ENCODE measurements at places on chromosomes 5 and 9. TPM values are rescaled to one million over a fixed set of nuclear protein-coding genes. Genes with fewer than 3 reads are reported as not detected.

TAF11L5 gene
- total RNA-seq, result not detected

LRRC70 gene
- 13.4 TPM for total RNA-seq

BTNL8 gene
- 5.8 TPM for total RNA-seq

RGS3 gene
- total RNA-seq, result 29.0 TPM

MLANA gene
- total RNA-seq, result not detected

NUTM2G gene
- not detected for total RNA-seq

TAS2R1 gene
- total RNA-seq, result not detected

FOXI1 gene
- not detected for total RNA-seq

F12 gene
- total RNA-seq, result not detected

RNF183 gene
- total RNA-seq, result not detected

GLRA1 gene
- total RNA-seq, result not detected

AGXT2 gene
- not detected for total RNA-seq

SHOC1 gene
- not detected for total RNA-seq

CD74 gene
- total RNA-seq, result 102 TPM

CXCL14 gene
- 27.9 TPM for total RNA-seq

GRCh38 chr9:36974731-36975130 is 59.3 kb downstream of the PAX5 start:
- DNase-seq, result peak; percentile 24

DNA sequence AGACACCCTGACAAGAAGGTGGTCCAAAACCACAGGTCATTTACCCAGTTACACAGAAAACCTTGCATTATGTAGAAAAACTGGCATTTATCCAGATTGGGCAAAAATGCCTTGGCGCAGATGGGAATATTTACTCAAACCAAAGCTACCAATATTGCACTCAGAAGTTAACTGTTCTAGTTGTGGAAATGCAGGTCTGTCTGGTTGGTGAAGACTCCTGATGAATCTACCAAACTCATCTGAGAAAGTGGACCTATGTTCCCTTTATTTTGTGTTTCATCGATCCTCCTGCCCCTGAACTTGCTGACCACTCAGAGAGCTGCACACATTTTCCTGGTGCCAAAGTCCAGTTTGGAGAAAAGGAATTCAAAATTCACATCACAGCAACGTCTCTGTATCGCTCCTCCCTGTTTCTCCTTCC is 85.2 kb upstream of the ALDH1A1 start:
- DNase-seq, result peak; percentile 8

DNA sequence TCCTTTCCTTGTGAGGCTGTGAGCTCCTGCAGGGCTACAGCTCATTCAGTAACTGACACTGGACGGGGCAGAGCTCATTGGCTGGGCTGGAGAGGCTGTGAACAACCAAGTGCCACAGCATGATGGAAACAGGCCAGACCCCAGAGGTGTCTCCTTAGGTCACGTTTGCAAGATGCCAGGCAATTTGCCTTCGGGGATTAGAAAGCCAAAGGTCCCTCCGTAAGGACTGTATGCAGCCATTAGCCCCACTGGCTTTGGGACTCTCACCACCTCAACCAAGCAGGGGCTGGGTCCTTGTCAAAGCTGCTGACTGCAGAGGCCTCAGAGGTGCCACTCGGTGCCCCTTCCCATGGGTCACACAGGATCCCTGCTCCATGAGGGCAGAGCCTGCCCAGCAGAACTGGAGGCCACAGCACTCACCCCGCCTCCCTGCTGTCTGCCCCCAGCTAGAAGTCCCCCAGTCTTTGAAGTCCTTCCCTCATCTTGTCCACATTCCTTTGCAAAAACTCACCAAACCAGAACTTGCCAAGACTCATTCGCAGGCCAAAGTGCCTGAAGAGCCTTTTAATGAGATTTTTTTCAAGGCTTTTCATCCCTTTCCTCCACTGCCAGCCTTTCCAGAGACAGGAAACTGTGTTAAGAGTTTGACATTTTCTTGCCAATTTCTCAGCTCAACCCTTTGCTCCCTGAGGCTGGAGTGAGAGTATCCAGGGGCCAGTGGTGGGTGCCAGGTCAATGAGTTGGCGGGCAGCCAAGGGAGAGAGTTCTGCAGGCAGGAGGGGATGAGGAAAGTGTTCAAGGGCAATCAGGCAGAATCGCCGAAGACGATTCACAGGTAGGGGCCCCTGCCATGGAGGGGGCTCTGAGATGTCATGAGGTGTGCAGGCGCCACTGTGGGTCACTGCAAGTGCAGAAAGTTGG is 39.7 kb upstream of the SLC25A51 start:
- peak; percentile 74 for DNase-seq

- DNase-seq, result peak; percentile 53
Observed at GRCh38 chr9:130328349-130328801, 62.8 kb downstream of the HMCN2 start.

DNA sequence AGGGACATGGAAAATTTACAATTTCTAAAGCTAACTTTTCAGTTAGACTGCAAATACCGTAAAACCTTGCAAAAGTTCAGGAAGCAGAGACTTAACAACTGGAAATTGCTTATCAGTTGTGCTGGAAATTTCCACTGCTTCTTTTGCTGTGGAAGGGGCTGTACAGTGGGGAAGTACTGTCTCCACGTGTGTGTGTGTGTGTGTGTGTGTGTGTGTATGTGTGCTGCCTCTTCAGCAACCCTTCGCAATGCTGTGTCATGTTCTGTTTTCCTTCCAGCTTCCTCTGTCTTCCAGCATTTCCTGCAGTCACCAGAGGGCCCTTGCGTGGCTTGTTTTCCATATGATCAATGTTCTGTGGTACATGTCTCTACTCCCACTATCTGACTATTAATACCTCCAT is 87.5 kb upstream of the RANBP3L start:
- DNase-seq, result no peak

- DNase-seq, result no peak
Observed at GRCh38 chr9:132312873-132313272, 41.9 kb downstream of the SETX start.

GRCh38 chr9:5749306-5749705 is 83.6 kb downstream of the ERMP1 start:
- no peak for DNase-seq

DNA sequence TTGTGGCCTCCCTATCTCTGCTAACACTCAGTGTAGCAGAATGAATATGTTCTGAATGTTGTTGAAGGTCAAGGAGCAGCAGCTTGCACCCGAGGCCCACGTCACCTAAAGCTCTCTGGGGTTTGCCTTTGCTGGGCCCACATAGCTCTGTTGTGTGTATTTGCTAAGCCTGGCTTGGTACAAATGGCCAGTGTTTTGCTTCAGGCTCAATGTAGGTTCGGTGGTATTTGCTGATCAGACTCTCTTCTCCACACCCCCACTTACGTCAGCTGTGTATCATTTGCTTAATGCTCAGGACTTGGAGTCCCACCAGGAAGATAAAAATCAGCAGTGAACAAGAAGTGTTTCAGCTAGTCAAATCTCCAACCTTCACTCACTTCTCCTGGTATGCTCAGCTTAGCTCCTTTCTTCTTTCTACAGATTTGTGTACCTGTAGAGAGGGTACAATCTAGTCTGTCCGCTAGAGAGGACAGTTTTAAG is 4.8 kb upstream of the RFESD start:
- DNase-seq, result peak; percentile 85

DNA sequence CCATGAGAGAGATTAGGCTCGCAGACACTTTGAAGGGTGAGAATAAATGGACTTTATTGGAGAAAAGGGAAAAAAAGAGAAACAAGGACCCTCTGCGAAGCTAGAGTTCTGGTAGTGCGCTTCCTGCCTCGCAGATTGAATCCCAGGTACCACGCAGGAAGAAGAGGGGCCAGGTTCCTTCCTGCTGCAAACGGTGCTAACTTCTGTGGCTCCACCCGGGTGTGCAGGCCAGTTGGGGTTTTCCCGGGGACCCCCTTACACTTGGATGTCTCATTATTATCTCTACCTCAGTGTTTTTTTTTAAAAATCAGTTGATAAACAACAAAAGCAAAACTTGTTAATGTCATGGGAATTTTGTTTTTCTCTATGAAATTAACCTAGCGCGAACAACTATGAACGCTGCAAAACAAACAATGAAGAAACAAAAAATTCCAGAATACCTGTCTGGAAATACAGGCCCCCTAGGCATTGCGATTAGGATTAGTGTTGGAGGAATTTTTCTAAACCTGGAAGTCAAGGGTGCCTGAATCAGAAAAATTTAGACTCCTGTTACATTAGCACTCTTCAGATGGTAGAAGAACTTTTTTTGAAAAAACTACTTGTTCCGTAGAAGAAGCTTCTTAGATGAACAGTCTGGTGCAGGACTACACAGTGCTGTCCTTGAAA is 414.5 kb downstream of the MAN2A1 start:
- no peak for DNase-seq

GRCh38 chr9:33202552-33203201 is 35.5 kb upstream of the B4GALT1 start:
- peak; percentile 42 for DNase-seq

- no peak for DNase-seq
Observed at GRCh38 chr5:66812291-66812690, 216.1 kb downstream of the MAST4 start.

DNA sequence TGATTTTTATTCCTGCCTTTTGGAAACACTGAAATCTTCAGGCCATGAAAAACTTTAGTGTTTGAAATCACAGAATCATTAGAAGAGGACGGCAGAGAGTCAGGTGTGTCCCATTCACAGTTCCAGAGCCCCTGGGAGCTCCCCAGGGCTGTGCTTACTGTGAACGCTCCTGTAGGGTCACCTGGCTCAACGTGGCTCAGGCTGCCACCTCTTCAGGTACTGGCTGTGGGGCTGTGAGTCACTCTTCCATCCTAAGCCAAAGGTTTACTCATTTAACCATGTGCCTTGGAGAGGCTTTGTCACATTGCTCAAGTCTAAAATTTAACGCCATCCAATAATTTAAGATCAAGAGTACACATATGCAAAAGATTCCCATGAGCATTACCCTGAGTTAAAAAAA is 50.2 kb upstream of the FSTL4 start:
- no peak for DNase-seq

DNA sequence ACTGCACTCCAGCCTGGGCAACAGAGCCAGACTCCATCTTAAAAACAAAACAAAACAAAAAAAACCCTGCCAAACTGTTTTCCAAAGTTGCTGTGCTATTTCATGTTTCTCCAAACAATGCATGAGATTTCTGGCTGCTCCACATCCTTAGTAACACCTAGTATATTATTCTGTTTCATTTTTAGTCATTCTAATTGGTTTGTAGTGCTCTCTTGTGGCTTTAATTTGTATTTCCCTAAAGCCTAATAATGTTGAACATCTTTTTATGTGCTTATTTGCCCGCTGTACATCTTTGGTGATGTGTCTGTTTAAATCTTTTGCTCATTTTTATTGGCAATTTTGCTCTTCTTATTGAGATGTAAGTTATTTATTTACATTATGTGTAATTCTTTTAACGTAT is 18.4 kb upstream of the TTC1 start:
- no peak for DNase-seq

- no peak for DNase-seq
Observed at GRCh38 chr5:55411876-55412275, 104.1 kb downstream of the MTREX start.

- no peak for DNase-seq
Observed at GRCh38 chr9:78552802-78553201, 255.9 kb downstream of the PSAT1 start.

GRCh38 chr9:20557890-20558565 is 64.3 kb downstream of the MLLT3 start:
- no peak for DNase-seq

GRCh38 chr5:137923856-137924255 is 34.6 kb downstream of the PKD2L2 start:
- peak; percentile 12 for DNase-seq

GRCh38 chr5:64181440-64181839 is 15.8 kb downstream of the RNF180 start:
- no peak for DNase-seq

GRCh38 chr5:149268928-149269557 is 2.6 kb upstream of the AFAP1L1 start:
- no peak for DNase-seq

- no peak for DNase-seq
Observed at GRCh38 chr9:107281922-107282667, 984 bp upstream of the RAD23B start.

- no peak for DNase-seq
Observed at GRCh38 chr9:88015606-88016005, 41.3 kb upstream of the CDK20 start.

GRCh38 chr9:26779062-26779461 is 113.5 kb downstream of the CAAP1 start:
- no peak for DNase-seq

DNA sequence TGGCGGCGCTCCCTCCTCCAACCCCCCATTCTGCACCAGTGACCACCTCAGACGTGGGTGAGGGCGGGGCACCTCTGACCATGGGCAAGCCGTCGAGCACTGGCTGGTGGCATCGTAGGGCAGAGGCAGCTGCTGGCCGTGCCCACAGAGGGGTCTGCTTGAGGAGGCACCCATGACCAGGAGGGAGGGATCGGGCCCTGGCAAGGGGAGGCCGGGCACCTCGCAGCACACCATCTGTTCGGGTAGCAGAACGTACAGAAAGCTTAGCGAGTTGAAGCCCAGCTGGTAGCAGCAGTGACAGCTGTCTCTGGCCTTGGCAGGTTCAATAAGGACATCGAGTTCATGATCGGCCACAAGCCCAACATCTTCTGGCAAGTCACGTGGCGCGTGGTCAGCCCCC is 4.3 kb upstream of the SLC6A18 start:
- DNase-seq, result no peak

DNA sequence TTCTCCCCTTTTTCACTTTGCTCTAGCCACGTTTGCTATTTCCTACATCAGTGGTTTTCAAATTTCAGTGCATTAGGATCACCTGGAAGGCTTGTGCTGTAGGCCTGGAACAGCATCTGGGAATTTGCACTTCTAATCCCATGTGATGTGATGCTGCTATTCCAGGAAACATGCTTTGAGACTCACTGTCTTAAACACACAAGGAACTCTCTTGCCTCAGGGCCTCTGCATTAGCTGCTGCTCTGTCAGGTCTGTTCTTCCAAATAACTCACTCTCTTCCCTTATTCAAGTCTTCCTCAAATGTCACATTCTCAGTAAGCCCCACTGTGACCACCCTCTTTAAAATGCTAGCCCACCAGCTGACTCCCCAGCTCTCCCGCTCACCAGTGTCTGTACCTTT is 204.0 kb downstream of the DNAH5 start:
- no peak for DNase-seq

GRCh38 chr9:105318729-105319191 is 74.3 kb downstream of the SLC44A1 start:
- peak; percentile 77 for DNase-seq

GRCh38 chr9:124015661-124016131 is 4.1 kb downstream of the LHX2 start:
- no peak for DNase-seq

DNA sequence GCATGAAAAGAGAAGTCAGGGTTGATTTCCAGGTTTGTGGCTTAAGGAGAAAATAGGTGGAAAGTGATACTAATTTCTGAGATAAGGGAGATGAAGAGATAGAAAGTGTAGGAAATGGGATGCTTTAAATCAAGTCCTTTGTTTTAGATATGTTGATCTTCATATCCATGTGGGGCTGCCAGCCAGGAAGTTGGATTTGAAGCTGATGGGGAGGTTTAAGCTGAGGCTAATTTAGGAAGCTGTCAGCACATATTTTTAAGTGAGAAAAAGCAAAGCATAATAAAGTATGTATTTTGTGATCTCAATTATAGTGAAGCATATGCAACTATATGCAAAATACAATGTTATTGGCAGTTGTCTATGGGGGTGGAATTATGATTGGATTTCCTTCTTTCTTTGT is 428.4 kb downstream of the CSNK1G3 start:
- no peak for DNase-seq

- no peak for DNase-seq
Observed at GRCh38 chr9:122695696-122696095, 20.8 kb downstream of the OR1L3 start.

Measured in stomach (tissue), 19 donors.